ENCODE measurements at places on chromosomes 11 and 22. TPM values are rescaled to one million over a fixed set of nuclear protein-coding genes. Genes with fewer than 3 reads are reported as not detected.

DNA sequence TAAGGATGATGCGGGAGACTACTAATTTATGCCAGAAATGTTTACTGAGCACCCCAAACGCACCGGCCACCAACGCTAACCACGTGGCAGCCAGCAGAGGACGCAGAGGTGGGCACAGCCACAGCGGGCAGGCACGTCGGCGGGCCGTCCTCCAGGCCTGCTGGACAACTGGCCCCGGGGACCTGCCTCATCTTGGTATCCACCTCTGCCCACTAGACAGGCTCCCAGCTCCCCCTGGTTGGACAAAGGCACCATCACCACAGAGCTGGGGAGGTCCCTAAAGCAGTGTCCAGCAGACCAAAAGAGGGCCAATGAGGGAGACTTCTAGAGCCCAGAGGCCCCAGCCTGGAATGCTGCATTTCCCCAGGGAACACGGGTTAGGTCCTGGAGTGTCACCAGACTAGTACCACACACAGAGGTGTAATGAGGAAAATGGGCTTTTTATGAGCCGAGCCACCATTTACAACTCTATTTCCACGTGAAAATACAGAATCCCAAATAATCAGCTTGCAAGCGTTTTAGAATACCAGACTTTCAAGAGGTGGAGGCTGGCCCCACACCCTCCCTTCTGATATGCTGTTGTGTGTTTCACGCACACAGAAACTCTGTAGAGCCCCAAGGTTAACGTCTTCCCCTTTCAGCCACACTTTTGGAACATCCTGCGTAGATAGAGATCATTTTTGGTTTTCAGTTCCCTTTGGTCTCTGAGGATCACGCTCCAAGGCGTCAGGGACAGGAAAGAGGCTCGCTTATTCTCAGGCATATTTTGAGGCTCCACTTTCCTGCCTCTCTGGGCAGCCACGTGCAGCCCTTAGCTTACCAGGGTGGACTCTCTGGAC, 23.7 kb upstream of the BID start:
- H3K4me1 ChIP-seq: no peaks in the 10 kb centered on the region
- no peak overlapping the region for H3K27ac ChIP-seq
- DNase-seq: no peak
- no peak overlapping the region for H3K4me3 ChIP-seq
- H3K27me3 ChIP-seq: no peaks in the 10 kb centered on the region
- H3K36me3 ChIP-seq: no peaks in the 10 kb centered on the region

The MIAT gene
- total RNA-seq: 0.02 TPM

The C1QTNF5 gene
- total RNA-seq: 6.2 TPM

The F2 gene
- total RNA-seq: 3.0 TPM

- no peaks in the 10 kb centered on the region for H3K36me3 ChIP-seq
- no peak overlapping the region for H3K4me3 ChIP-seq
- no peak overlapping the region for H3K27ac ChIP-seq
- no peak for DNase-seq
- peaks cover 35% of the 10 kb centered on the region for H3K4me1 ChIP-seq
- H3K27me3 ChIP-seq: no peaks in the 10 kb centered on the region
These were observed 37.2 kb downstream of the PARVA start for GRCh38 chr11:12414611-12415010.

The ARL2 gene
- total RNA-seq: 152 TPM

- H3K4me1 ChIP-seq: no peaks in the 10 kb centered on the region
- no peak overlapping the region for H3K27ac ChIP-seq
- H3K4me3 ChIP-seq: no peak overlapping the region
- no peaks in the 10 kb centered on the region for H3K36me3 ChIP-seq
These were observed 525.1 kb downstream of the BRD1 start for GRCh38 chr22:49302530-49302929.

The SNX19 gene
- 88.2 TPM for total RNA-seq

The TMPRSS4 gene
- total RNA-seq: not detected

The MLC1 gene
- not detected for total RNA-seq

The CAPN5 gene
- total RNA-seq: 0.66 TPM

DNA sequence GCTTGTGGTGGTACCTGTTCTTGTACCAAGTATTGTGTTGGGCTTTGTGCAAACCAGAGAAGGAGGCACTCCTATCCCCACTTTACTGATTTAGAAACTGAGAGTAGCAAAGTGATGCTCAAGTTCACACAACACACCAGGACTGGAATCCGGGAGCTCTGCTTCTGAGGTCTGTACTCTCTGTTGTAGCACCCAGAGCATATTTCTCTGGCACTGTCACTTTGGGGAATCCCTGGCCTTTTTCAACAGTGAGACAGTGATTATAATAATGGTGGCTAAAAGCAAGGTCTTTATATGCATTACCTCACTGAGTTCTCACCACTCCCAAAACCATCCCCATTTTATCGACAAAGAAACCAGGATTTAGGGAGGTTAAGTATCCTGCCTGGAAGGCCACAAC, 362.4 kb downstream of the TENM4 start:
- H3K4me1 ChIP-seq: no peaks in the 10 kb centered on the region
- no peaks in the 10 kb centered on the region for H3K36me3 ChIP-seq
- no peaks in the 10 kb centered on the region for H3K27me3 ChIP-seq
- no peak overlapping the region for H3K4me3 ChIP-seq
- H3K27ac ChIP-seq: no peak overlapping the region

DNA sequence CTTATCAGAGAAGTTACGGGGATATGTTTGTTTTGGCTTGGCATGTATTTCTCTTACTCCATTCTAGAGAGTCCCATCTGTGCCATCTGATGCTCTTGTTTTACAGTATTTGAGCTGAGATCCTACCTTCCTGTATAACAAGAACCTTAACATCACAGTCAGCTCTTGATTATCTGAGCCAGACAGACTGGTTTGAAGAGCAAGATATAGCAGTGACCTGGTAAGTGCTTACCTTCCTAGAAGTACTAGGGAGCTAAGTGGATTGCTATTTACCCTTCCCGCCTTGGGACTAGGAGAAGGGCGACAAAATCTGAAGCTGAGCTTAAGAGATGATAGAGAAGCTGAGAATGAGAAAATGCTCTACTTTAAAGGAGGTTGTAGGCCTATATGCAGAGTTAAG, 235.3 kb downstream of the CSNK2A3 start:
- no peaks in the 10 kb centered on the region for H3K27me3 ChIP-seq
- no peaks in the 10 kb centered on the region for H3K4me1 ChIP-seq
- DNase-seq: no peak
- H3K4me3 ChIP-seq: no peak overlapping the region
- H3K27ac ChIP-seq: no peak overlapping the region
- no peaks in the 10 kb centered on the region for H3K36me3 ChIP-seq

DNA sequence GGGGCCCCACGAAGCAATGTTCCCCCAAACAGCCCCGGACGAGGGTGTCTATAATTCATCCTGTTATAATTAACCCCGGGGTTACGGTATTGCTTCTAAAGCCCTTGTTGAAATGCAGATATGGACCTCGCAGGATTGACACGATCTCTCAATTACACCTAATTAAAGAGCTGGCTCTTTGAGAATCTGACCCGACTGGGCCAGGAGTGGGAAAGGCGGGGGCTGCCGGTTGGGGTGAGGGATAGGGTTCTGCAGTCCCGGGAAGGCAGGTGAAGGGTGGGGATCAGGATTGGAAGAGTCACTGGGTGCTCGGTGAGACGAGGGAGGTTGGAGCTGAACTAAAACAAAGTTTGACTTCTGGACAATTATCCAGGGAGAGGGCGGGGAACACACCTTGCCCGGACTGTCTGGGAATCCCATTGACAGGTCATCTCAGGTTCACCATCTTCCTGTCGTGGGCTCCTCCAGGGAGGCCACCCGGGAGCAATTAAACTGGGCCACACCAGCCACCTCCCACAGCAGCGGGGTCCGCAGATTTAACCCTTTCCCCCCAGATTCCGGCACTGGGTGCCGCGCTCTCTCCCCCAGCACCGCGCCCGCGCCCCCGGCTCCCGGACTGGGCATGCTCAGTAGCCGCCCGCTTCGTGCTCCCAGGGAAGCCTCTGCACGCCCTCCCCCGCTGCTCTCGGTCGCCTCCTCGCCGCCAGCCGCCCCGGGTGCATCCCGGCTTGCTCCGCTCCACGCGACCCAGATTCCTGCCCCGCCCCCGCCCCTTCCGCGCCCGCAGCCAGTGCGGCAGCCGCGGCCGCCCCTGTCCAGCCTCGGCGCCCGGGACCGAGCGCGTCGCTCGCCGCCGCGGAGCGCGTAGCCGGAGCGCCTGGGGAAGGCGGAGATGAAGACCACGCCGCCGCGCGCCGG, at the start of gene ELMOD1:
Gene ELMOD1 (plus strand): TSS at position 688 of the 918 bp plus-strand sequence. CDS start 27,043 bp downstream, outside the sequence.
- no peak within 1 kb of the TSS for H3K27ac ChIP-seq
- H3K4me1 ChIP-seq: peaks cover 3% of the 10 kb centered on the region
- no peaks in the 10 kb centered on the region for H3K27me3 ChIP-seq
- DNase-seq: peak; percentile 40
- no peaks in the 10 kb centered on the region for H3K36me3 ChIP-seq
- peak within 1 kb of the TSS; percentile 77 for H3K4me3 ChIP-seq

The ST14 gene
- total RNA-seq: 1.5 TPM

The WNT11 gene
- total RNA-seq: 3.3 TPM

DNA sequence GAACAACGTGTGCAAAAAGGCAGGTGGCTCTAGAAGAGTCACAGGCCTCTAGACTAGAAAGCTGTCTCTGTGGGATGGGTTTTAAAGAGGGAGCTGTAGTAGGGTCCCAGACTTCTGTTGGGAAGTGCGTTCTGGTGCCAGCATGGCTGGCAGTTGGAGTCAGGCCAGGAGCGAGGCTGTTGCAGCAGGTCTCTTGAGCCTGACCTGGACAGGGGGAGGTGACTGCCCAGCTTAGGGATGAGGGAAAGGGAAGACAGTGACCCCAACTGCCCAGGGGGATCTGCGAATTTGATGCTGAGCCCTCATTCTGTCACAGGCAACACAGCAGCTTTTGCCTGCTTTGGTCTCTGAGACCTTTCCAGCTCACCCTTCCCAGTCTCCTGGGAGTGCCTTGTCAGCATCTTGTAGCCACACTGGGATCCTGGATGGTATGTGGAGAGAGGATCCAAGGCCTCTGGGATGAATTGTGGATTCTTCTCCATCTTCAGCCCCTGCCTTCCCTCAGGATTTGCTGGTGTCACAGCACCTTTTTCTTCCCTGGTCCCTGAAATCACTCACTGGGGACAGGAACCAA, 3.4 kb downstream of the TSKU start:
- H3K4me3 ChIP-seq: no peak overlapping the region
- H3K27me3 ChIP-seq: peaks cover 8% of the 10 kb centered on the region
- H3K27ac ChIP-seq: no peak overlapping the region
- no peak for DNase-seq
- peaks cover 8% of the 10 kb centered on the region for H3K4me1 ChIP-seq

DNA sequence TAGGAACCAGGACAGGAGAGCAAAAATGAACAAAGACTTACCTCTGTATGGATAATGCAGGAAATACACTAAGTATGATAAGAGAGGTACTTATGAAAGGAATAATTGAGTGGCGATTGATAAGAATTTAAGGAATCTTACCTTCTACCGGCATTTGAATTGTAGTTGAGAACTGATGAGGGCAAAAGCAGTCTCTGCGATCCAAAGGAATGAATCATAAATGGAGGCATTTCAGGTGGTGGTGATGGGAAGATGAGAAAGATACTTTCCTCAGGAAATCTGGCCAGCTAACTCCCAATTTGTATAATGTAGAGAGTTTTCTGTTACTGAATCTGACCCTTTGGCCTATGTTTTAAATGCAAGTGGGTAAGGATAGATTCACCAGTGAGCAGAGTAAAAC, 71.9 kb upstream of the C11orf87 start:
- no peak overlapping the region for H3K4me3 ChIP-seq
- DNase-seq: no peak
- H3K4me1 ChIP-seq: no peaks in the 10 kb centered on the region
- no peak overlapping the region for H3K27ac ChIP-seq
- H3K27me3 ChIP-seq: no peaks in the 10 kb centered on the region
- H3K36me3 ChIP-seq: no peaks in the 10 kb centered on the region

- no peak overlapping the region for H3K4me3 ChIP-seq
- no peak for DNase-seq
- no peak overlapping the region for H3K27ac ChIP-seq
These were observed 28.1 kb downstream of the VSTM5 start for GRCh38 chr11:93822359-93822758.

DNA sequence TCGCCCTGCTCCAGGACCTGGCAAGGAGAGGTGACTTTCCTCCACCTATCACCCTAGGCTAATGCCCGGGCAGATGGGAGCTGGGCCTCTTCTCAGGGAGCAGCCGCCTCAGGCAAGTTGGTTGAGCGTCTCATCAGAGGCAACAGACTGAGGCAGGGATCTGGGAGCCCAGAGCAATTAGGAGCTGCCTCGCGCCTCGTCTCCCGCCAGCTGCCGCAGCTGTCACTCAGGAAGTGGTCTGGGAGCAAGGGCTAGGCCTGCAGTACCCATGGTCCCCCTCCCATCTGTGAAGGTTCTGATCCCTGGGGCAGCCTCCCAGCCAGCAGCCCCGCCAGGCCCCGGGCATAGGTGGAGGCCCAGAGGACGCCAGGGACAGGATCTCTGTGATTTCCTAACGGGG, 4.6 kb upstream of the CABP7 start:
- H3K4me3 ChIP-seq: no peak overlapping the region

The C22orf31 gene
- total RNA-seq: not detected

DNA sequence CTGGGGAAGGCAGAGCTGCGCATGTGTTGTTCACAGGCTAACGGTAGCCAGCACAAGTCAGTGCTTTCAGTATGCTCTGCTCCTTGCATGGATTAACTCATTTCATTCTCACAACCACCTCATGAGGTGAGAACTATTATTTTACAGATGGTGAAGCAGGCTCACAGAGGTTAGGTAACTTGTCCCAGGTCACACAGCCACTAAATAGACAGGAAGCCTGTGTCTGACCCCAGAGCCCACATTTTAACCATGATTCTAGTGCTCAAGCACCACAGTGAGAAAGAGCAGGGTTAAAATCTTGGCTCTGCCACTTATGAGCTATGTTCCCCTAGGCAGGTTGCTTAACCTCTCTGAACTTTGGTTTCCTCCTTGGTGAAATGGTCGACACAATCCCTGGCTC, 6.2 kb upstream of the SNX15 start:
- H3K36me3 ChIP-seq: no peaks in the 10 kb centered on the region
- H3K27me3 ChIP-seq: no peaks in the 10 kb centered on the region
- H3K4me3 ChIP-seq: no peak overlapping the region
- DNase-seq: no peak
- no peaks in the 10 kb centered on the region for H3K4me1 ChIP-seq
- H3K27ac ChIP-seq: no peak overlapping the region

- H3K27ac ChIP-seq: no peak overlapping the region
- no peak overlapping the region for H3K4me3 ChIP-seq
- no peak for DNase-seq
- no peaks in the 10 kb centered on the region for H3K27me3 ChIP-seq
- peaks cover 12% of the 10 kb centered on the region for H3K4me1 ChIP-seq
- no peaks in the 10 kb centered on the region for H3K36me3 ChIP-seq
These were observed 5.1 kb downstream of the BID start for GRCh38 chr22:17769013-17769715.

The VPREB1 gene
- not detected for total RNA-seq

- H3K4me1 ChIP-seq: peaks cover 16% of the 10 kb centered on the region
- no peaks in the 10 kb centered on the region for H3K36me3 ChIP-seq
- H3K4me3 ChIP-seq: no peak overlapping the region
- H3K27me3 ChIP-seq: no peaks in the 10 kb centered on the region
These were observed 70.4 kb downstream of the LRRC32 start for GRCh38 chr11:76600124-76600655.

The UEVLD gene
- 27.4 TPM for total RNA-seq

The PATE1 gene
- not detected for total RNA-seq

The CHRDL2 gene
- not detected for total RNA-seq

The SERPING1 gene
- total RNA-seq: 90.0 TPM

The DERL3 gene
- total RNA-seq: 1.1 TPM

GRCh38 chr22:21764038-21764804, 28.6 kb upstream of the YPEL1 start:
- no peak overlapping the region for H3K27ac ChIP-seq
- no peaks in the 10 kb centered on the region for H3K4me1 ChIP-seq
- no peak overlapping the region for H3K4me3 ChIP-seq
- DNase-seq: no peak
- H3K27me3 ChIP-seq: no peaks in the 10 kb centered on the region
- H3K36me3 ChIP-seq: peaks cover 74% of the 10 kb centered on the region

- H3K36me3 ChIP-seq: no peaks in the 10 kb centered on the region
- no peaks in the 10 kb centered on the region for H3K27me3 ChIP-seq
- H3K4me1 ChIP-seq: no peaks in the 10 kb centered on the region
- H3K4me3 ChIP-seq: no peak overlapping the region
These were observed 1.0 kb upstream of the PLEKHB1 start for GRCh38 chr11:73645121-73645969.

Data from gastrocnemius medialis (tissue), 4 donors.